Anterior cingulate cortex (tissue), 58 donors: ENCODE measurements at places on chromosomes 16 and 17.

DNA sequence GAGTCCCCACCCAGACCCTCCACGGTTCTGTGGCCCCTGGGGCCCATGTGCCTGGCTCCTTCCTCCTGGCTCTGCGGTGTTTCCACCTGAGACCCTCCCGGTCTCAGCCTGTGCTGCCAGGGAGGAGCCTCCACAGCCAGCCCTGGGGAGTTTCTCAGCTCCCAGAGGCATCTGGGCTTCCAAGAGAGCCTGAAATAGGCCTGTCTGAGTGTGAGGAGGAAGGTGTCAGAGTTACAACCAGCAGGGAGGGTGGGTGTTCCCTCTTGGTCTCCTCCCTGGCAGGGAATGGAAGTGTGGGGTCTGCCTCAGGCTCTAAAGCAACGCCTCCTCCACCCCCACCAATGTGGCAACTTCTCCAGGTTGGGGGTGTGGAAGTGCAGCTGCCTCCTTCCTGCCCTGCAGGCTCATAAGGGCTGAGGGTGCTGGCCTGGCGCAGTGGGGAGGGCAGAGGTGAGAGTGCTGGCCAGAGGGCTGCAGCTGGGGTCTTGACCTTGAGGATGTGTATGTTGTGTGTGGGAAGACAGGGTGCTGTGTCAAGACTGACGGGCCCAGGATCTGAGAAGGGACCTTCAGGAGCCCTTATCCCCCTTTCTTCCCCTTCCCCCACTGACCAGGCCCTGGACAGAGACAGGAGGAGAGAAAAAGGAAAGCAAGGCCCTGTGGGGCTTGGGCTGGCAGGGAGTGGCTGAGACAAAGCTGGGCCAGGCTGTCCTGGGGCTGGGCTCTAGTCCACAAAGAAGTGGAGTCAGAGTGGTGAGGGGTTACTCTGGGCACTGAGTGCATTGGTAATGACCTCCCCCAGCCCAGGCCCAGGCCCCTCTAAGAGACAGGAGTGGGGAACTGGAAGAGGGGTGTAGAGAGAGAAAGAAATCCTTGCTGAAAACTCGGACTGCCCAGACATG is 2.4 kb downstream of the CYGB start:
- DNase-seq: no peak

GRCh38 chr17:81305051-81305630 is 10.0 kb upstream of the SLC38A10 start:
- no peak for DNase-seq

- no peak for DNase-seq
Observed at GRCh38 chr16:87684106-87684677, 81.6 kb downstream of the KLHDC4 start.

- DNase-seq: no peak
Observed at GRCh38 chr16:46765050-46765449, 16.9 kb upstream of the MYLK3 start.

DNA sequence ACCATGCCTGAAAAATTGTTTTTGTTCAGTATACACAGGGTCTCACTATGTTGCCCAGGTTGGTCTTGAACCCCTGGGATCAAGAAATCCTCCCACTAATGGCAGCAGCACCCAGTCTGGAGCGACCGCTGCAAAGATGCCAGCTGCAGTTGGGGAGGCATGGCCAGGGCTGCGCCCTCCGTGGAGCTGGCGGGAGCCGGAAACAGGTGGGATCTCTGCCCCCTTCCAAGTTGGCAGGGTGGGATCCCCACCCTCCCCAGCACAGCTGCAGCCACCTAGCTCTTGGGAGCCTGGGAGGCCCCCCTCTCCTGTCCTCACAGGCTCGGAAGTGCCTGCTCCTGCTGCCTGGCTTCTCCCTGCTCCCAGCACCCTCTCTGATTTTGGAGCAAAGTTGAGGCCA is 176.8 kb downstream of the ZNF423 start:
- DNase-seq: no peak

- DNase-seq: no peak
Observed at GRCh38 chr17:2277429-2278170, 26.0 kb downstream of the SMG6 start.

DNA sequence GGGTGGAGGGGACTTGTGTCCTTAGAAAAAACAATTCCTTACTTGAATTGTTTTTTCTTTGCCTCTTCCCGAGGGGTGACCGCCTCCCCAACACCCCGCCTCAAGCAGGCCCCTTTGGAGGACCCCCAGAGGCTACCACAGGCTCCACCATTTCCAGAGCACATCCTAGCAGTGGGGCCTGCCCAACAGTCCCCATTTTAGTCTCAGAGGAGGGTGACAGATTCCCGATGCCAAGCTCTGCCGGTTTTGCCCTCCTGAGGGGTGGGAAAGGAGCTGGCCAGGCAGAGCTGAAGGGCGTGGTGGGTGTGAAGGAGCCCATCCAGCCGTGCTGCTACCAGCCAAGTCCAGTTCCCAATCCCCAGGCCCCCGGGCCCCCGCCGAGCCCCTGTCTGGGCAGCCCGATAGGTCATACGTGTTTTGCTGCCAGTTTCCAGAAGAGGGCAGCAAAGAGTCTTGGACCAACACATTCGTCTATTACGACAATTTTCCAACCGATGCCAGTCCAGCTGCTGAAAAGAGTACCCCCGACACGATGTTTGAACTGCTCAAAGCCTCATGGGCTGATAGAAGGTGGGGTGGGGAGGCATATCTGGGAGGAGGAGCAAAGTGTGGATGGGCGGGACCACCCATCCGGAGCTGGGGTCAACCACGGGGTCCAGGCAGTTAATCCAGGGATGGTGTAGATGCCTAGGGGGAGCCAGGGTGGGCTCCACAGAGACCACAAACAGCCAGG is 18.8 kb upstream of the GAA start:
- DNase-seq: no peak

- DNase-seq: no peak
Observed at GRCh38 chr17:75307957-75308731, 18.9 kb upstream of the SLC25A19 start.

- DNase-seq: no peak
Observed at GRCh38 chr17:36118477-36119353, 15.1 kb downstream of the CCL4 start.
